Astrocyte (in vitro differentiated cells and primary cell): ENCODE measurements at places on chromosomes 2 and 18. TPM values are rescaled to one million over a fixed set of nuclear protein-coding genes. Genes with fewer than 3 reads are reported as not detected.

GRCh38 chr2:133885847-133886246 lies 317.6 kb upstream of the NCKAP5 start:
- H3K4me3 ChIP-seq: no peak overlapping the region
- peaks cover 2% of the 10 kb centered on the region for H3K4me1 ChIP-seq
- H3K27me3 ChIP-seq: peaks cover 7% of the 10 kb centered on the region
- DNase-seq: no peak
- H3K27ac ChIP-seq: no peak overlapping the region

DNA sequence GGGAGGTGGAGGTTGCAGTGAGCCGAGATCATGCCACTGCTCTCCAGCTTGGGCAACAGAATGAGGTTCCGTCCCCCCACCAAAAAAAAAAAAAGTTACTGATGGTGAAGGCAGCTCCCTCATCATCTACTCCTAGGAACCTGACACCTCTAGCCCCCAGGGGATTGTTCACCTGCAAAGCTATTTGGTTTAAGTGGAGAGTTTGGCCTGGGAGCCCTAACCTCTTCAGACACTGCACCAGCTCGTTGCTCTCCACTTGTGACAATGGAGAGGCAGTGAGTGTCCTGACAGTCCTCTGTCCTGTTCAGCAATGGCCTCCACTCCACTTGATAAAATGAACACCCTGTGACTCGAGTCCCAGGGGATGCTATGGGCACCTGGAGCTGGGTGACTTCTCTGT lies 43.5 kb downstream of the ATP6V1C2 start:
- H3K36me3 ChIP-seq: no peaks in the 10 kb centered on the region

DNA sequence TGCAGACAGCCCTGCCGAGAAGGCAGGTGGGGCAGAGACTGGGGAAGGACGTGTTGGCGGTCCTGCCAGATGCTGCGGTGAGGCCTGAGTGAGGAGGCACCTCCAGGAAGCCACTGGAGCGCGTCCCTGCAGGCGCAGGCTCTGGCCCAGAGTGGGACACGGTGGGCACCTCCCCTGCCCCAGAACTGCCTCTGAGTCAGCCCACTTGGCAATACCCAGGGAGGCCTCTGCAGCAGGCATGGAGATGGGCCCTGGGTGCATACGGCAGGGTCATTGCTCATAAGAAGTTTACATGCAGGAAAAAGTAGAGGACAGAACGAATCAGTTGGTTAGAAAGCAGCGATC lies 195.9 kb downstream of the TFCP2L1 start:
- no peaks in the 10 kb centered on the region for H3K4me1 ChIP-seq
- no peak overlapping the region for H3K27ac ChIP-seq
- DNase-seq: no peak
- H3K4me3 ChIP-seq: no peak overlapping the region
- peaks cover 12% of the 10 kb centered on the region for H3K27me3 ChIP-seq

The CTAGE1 gene
- 0.12 and 0.30 TPM in 2 replicates for total RNA-seq

The NYAP2 gene
- total RNA-seq: 0.14 and 0.19 TPM in 2 replicates
